ENCODE measurements at places on chromosomes 12 and 14.

DNA sequence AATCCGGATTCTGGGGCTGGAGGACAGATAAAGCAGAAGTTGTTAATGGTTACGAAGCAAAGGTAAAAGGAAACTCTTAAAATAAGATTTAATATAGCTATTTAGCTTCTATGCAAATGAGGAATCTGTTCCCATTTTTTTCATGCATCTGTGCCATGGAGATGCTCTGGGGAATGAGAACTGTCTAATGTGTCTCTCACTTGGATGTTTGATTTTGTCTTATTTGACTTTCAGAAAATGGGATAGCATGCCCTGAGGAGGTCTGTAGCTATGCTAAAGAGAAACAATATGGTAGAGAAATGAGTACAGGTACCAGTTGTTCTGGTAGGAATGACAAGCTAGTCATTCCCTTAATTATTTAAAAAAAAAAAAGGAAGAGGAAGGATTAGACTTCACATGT, 24.3 kb downstream of the C12orf76 start:
- no peak for DNase-seq

- DNase-seq: no peak
These were observed 10.1 kb upstream of the SMCO3 start for GRCh38 chr12:14824012-14824634.

- DNase-seq: no peak
These were observed 43.5 kb downstream of the B4GALNT3 start for GRCh38 chr12:503111-503761.

DNA sequence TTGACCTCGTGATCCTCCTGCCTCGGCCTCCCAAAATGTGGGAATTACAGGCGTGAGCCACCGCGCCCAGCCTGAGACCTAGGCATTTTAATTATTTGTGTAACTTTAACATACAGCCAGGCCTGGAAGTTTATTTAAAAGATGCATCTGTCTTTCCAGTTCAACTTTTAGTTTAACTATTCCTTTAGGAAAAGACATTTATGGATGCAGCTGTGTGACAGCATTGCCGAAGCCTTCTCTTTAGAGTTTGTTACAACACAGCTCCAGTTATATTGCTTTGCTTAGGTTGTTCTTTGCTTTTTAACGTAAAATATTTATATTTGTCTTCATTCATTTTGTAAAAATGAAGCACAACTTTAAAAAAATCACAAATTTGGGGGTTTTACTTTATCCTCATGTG, 67.0 kb downstream of the DIP2B start:
- no peak for DNase-seq

- no peak for DNase-seq
These were observed 939.0 kb upstream of the ATXN7L3B start for GRCh38 chr12:73598626-73599025.

GRCh38 chr14:74297986-74298385, 4.7 kb downstream of the ABCD4 start:
- DNase-seq: no peak
